ENCODE measurements at places on chromosomes 13 and 19.
A peak's percentile ranks its signal among the peaks of the same experiment; 100 is the strongest.

DNA sequence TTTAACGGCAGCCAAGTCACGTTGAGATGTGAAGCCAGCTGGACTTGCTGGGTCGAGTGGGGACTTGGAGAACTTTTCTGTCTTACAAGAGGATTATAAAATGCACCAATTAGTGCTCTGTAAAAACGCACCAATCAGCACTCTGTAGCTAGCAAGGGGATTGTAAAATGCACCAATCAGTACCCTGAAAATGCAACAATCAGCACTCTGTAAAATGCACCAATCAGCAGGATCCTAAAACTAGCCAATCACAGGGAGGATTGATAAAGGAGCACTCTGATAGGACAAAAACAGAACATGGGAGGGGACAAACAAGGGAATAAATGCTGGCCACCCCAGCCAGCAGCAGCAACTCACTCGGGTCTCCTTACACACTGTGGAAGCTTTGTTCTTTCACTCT lies 337.6 kb upstream of the SLITRK5 start:
- no peak for DNase-seq

- DNase-seq: no peak
Measured at GRCh38 chr13:84086847-84087162, 204.5 kb upstream of the SLITRK1 start.

GRCh38 chr13:99709134-99709533 lies 207.9 kb downstream of the TM9SF2 start:
- DNase-seq: no peak

DNA sequence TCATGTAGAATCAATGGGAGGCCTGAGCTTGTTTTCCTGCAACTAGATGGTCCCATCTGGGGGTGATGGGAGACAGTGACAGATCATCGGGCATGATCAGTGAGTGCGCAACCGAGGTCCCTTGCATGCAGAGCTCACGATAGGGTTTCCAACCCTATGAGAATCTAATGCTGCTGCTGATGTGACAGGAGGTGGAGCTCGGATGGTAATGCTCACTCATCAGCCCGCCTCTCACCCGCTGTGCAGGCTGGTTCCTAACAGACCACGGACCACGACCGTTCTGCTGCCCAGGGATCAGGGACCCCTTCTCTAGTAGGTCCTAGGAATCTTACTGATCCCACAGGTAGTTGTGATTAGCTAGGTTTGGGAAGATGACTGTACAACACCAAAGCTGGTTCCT lies 23.5 kb upstream of the GARRE1 start:
- DNase-seq: no peak

- DNase-seq: no peak
Measured at GRCh38 chr13:80962173-80962572, 621.2 kb upstream of the SPRY2 start.

DNA sequence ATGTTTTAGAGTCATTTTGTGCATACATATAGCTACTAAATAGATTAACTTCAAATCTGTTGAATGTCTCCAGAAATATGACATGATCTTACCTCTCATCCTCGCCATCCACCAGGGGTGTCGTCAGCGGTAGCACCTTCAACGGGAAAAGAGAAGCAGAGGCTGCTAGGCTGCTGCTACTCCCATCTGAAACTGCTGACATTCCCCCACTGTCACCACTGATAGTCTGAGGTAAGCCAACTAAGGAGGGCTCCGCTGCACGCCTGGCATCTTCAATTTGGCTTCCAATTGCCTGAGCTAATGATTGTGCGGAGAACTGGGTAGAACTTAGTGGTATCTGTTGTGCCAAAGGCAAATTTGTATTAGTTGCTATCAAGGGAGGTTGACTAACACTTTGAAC lies 3.1 kb downstream of the TSC22D1 start:
- DNase-seq: no peak

DNA sequence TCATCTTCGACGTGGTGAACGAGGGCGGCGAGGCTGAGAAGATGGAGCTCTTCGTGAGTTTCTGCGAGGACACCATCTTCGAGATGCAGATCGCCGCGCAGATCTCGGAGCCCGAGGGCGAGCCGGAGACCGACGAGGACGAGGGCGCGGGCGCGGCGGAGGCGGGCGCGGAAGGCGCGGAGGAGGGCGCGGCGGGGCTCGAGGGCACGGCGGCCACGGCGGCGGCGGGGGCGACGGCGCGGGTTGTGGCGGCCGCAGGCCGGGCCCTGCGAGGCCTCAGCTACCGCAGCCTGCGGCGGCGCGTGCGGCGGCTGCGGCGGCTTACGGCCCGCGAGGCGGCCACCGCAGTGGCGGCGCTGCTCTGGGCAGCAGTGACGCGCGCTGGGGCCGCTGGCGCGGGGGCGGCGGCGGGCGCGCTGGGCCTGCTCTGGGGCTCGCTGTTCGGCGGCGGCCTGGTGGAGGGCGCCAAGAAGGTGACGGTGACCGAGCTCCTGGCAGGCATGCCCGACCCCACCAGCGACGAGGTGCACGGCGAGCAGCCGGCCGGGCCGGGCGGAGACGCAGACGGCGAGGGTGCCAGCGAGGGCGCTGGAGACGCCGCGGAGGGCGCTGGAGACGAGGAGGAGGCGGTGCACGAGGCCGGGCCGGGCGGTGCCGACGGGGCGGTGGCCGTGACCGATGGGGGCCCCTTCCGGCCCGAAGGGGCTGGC lies 52.6 kb downstream of the MAP4K1 start:
- no peak for DNase-seq

DNA sequence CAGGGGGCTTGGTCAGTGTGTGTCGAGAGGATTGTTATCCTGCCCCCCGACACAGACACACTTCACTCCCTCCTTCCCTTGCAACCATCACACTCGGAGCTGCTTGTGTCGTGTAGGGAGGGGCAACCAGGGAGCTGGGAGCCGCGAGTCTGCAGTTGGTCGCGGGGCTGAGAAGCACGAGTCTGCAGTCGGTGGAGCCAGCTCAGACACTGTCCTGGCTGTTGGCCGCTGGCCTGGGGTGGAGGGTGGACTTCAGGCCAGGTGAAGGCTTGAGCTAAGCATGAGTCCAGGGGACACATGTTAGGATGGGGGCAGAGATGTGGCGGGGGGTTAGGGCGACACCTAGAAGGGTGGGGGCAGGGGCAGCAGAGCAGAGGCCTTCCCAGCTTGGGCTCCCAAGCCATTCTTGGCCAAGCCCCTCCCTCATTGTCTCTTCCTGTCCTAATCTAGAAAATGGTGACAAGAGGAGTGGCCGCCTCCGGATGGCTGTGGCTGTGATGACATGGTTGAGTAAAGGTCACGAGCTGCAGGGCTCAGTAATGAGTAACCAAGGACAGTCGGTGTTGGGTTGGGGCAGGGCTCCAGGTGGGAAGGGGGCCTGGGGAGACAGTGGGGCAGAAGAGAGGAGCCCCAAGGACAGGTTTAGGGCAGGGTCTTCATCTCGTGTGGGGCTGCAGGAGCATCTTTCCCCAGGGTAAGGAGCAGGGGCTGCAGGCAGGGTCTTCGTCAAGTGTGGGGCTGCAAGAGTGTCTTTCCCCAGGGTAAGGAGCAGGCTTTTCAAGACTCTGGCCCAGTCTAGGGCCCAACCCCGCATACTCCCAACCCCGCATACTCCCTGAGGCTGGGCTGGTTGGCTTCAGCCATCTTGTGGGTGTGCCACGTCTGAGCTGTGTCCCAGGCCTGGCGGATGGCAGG lies 8.6 kb downstream of the PPP5C start:
- DNase-seq: no peak

DNA sequence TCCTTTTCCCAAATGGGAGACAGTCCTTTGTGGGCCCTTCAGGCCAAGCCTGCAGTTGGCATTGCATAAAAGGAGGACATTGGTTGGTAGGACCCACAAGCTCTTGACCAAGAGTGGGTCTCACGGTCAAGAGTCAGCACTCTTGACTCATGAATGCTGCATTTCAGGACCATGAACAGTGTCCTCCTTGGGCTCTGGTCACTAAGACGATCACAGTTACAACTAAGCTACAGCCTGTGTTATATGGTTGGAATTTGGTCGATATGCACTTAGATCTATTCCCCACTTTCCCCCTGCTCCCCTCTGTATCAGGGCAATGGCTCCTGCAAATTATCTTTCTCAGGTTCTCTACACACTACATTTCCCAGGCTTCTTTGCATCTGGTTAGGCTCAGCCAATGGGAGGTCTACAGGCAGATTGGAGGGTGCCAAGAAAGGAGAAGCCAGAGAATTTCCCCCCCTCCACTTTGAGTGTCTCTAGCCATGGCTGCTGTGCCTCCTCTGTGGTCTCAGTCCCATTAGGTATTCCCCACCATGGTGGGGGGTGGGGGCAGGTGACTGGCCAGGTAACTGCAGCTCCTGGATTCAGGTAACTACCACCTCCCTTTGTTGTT lies 3.1 kb upstream of the OLFM2 start:
- no peak for DNase-seq

- DNase-seq: no peak
Measured at GRCh38 chr19:17720440-17720839, 1.2 kb downstream of the MAP1S start.

DNA sequence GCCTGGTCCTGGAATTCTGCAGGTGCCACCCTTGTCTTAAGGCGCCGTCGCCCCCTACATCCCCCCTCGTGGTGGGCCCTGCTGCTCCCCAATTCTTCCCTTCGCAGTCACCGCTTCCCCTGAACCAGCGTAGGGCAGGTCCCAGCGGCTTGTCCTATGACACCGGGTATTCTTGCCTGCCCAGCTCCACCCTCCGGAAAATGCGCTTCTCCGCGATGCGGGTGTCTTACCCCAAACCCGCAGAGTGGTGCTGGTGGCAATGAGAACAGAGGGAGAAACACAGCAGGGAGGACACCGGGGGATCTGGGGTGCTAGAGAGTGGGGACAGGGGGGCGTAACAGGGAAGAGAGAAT lies 9.0 kb downstream of the ZNF808 start:
- peak; percentile 38 for DNase-seq

- DNase-seq: no peak
Measured at GRCh38 chr13:67518785-67519184, 288.6 kb upstream of the PCDH9 start.

DNA sequence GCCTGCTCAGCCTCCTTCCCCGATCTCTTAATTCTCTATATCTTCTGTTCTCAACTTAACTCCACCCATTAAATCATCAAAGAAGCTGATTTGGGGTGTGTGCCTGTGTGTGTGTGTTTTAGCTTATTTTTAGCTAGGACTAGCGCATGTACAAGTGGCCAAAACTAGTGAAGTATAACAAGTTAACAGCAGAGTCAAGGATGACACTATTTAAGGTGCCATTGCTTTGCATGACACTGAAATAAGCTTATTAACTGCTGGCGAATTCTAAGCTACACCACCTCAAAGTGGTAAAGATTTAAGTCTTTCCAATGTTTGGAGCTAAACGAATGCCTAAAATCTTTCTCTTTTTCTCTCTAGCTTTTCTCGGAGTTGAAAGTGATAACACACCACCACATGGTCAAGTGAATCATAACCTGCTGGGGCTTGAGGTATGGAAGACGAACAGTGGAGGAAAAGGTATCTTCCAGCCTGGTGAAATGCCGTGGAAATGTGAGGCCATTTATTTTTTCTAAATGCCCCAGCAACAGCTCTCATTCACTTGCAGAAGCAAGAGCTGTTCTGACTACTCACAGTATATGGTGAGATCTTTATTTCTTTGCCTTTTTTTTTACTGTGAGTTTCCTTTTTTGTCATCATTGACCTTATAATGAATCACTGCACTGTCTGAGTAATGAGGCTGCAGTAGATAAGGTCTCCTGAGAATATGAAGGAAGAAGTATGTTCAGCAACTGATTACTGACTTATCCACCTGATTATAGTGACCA lies 570.3 kb downstream of the PCDH9 start:
- DNase-seq: no peak

DNA sequence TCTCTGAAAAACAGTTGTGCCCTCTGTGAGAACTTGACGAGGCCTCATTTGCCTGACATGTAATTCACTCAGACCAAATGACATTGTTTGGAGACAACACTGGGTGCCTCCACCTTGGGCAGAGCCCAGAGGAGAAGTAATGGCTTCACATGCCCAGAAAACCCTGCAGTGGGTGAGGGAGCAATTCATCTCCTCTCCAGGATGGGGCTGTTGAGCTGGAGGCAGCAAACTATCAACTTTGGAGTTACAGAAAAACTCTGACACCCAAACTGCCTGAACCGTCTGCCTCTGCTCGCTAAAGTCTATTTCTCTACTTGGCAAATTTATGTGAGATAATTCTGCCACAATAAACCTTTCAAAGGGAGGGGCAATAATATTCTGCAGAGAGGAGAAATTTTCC lies 146.9 kb downstream of the DCLK1 start:
- no peak for DNase-seq

DNA sequence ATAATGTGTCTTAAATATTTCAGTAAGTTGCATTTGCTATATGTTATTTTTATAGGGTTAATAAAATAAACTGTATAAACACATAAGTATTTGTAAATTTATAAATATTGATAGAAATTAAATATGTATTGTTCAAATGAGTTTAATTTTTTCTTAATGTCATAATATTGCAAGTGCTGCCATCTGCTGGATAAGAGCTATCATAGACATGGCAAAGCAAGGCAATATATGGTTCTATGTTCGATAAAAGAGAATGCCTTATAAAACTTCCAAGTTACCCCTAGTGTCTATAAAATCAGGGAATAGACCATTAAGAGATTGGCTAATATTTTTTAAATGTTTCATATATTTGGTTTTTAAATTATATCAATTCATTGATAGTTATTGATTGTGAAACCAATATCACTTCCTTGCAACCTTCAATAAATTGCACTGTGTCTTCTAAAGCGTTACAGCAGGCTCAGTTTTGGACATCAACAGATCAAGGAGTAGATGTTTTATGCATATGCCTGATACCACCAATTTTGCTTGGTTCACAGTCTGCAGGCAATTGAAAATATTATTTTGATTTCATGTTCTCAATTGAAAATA lies 29.0 kb upstream of the SLITRK6 start:
- no peak for DNase-seq

DNA sequence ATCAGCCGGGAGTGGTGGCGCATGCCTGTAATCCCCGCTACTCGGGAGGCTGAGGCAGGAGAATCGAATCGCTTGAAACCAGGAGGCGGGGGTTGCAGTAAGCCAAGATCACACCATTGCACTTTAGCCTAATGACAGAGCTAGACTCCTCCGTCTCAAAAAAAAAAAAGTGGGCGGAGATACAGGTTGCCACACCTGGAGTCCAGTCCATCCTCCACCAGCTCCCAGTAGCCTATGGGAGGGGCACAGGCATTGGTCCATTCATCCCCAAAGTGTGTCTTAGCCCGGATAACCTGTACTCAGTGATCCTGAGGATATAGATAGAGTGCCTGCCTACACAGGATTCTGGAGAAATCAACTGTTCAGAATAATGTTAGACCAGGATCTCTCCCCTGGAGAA lies 3.4 kb upstream of the DOT1L start:
- no peak for DNase-seq

DNA sequence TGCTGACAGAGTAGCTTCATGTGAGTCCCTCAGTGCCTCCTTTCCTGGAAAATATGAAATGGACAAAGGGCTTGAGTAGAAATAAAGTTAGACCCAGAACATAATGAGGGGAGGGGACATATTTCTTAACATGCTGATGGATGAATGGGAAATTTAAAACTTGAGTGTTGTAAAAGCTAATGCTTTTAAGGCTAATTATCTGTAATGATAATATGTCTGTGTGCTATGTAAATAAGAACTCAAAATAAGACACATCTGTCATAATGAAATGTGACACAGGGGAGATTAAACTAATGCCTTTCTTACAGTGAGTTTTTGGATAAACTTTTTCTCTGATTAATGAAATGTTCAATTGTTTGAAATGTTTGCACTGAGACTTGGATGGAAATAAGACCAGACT lies 65.8 kb upstream of the RFXAP start:
- no peak for DNase-seq

GRCh38 chr19:23318143-23318542 lies 67.9 kb upstream of the ZNF724 start:
- DNase-seq: no peak

- DNase-seq: no peak
Measured at GRCh38 chr19:1466461-1467214, 12.4 kb downstream of the C19orf25 start.

GRCh38 chr13:30870916-30871587 lies 35.0 kb upstream of the MEDAG start:
- DNase-seq: no peak
